ENCODE measurements at places on chromosomes 11 and 22. TPM values are rescaled to one million over a fixed set of nuclear protein-coding genes. Genes with fewer than 3 reads are reported as not detected.

GRCh38 chr11:18243783-18244362 lies 4.6 kb downstream of the SAA2 start:
- peak; percentile 59 for DNase-seq

PIWIL4 gene
- total RNA-seq = 2.7 TPM

OR51B5 gene
- total RNA-seq = not detected

DNA sequence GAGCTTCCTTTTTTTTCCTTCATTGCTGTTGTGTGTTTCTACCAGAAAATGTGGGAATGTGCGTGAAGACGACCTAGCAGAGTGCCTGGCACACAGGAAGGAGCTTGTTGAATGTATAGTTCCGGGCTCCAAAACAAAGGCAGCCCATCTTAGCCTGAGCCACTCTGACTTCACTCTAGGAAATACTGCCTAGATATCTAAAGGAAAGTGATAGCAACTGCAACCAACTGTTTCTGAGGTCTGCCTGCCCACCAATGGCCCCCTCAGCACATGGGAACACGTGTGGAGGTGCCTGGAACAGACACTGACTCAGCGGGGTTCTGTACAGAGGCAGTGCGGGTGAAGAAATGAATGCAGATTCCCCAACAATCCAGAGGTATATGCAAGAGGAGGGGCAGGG lies 14.7 kb upstream of the XBP1 start:
- no peak for DNase-seq

GRCh38 chr22:22939588-22940368 lies 52.2 kb downstream of the IGLL5 start:
- DNase-seq = no peak

DNA sequence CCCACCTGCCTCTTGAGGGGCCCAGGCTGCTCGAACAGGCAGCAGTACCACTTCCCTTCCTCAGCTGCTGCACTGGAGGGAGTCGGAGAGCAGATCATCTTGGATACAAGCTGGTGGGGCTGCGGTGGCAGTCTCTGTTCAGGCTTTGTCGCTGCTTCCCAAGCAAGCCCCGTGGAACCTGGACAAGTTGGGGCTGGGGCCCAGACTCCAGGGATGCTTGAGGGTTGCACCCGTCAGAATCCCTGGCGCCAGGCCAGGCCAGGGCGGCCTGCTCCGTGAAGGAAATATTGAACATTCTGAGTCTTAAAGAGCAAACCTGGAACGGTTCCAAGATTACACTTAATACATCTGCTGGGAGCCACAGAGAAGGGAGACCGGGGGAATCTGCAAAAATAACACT lies 310.1 kb upstream of the SORL1-AS1 start:
- peak; percentile 70 for DNase-seq

TTC36 gene
- not detected for total RNA-seq

GRCh38 chr22:27719535-27720227 lies 81.9 kb downstream of the MN1 start:
- DNase-seq = no peak

Data from upper lobe of left lung (tissue), 6 donors.